CD4-positive, alpha-beta T cell treated with Interleukin-2 at 100 ng/mL for 4 hours (primary cell): ENCODE measurements at places on chromosomes 4 and X.

- DNase-seq, result no peak
These were observed 20.2 kb downstream of the CLNK start for GRCh38 chr4:10664408-10664807.

GRCh38 chr4:122917731-122918130, 4.7 kb downstream of the NUDT6 start:
- no peak for DNase-seq

DNA sequence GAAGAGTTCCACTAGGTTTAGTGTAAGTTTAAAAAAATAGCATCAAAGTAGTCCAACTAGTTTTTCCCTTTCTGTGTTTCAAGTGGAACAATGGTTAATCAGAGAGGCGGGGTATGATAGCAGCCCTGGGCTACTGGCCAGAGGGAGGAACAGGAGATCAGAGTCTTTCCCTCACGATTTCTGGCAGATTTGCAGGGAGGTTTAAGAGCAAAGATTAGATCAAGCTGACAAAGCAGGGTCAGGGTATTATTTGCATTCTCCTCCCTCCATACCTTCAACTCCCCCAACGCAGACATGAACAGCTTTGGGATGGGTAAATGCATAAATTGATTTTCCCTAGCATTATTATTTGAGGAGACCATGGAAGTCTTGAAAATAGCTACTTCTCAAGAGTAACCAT, 277.6 kb upstream of the DIAPH2 start:
- no peak for DNase-seq

DNA sequence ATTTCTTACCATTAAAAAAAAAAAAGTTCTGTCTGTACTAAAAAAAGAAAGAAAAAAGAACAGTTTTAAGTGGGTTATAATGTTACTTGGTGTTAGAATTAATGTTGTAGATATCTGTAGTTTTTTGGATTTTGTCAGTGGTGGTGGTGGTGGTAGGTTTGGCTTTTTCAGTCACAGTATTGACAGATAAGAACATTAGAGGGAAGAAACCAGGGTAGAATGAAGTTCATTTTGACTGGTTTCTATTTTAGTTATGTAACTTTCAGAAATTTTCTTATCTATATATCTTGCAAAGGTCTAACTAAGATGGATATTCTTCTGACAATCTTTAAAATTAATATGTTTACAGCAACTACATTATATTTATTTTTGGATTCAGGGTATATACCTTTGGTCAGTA, 105.4 kb downstream of the FBXW7 start:
- no peak for DNase-seq
